ENCODE measurements at places on chromosomes 6 and 20. TPM values are rescaled to one million over a fixed set of nuclear protein-coding genes. Genes with fewer than 3 reads are reported as not detected.

GRCh38 chr6:150881911-150882481 is 16.5 kb downstream of the MTHFD1L start:
- DNase-seq = no peak

The SEMG1 gene
- not detected for total RNA-seq

DNA sequence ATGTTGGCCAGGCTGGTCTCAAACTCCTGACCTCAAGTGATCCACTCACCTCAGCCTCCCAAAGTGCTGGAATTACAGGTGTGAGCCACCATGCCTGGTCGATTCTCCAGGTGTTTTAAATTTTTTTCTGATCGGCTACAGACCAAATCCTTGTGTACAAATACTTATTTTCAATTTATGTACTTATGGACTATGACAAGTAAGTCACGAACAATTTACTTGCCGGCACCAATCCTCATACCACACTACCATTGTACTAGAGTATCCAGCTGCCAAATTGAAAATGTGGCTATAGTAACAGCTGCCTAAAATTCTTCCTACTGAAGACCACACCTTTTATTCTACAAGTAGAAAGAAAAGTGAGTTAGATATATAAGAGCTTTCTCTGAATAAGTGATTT is 26.9 kb downstream of the LIN28B start:
- DNase-seq = no peak

The APOBEC2 gene
- total RNA-seq = not detected

DNA sequence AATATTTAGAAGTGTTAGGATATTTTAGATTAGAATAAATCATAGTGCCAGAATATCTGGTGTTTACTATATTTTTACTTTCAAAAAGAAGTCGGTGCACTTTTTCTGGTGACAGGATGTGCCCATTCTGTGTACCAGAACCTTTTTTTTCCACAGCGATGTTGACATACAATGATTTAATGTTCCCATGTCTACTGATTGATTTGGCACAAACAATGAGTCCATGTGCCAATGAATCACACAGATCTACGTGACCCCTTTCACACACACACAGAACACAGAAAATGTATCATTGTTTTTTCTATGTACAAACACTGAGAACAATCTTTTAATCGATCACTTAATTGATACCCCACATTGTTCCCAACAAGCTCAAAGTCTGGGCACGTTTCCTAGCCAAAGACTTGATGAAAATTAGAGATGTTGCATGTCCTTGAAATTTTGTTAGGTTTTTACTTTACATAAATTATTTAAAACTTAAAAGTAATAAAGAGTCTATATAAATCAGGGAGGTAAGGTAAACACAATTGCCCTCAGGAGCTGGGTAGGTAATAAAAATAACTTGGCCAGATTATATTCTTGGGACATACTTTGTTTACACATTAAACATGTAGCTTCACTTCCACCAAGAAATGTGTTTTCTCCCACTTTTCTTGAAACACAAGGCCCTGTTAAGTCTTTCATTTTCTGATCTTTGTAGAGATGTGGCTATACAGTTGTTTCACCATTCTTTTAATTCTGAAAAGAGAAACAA is 36.4 kb upstream of the SOX4 start:
- no peak for DNase-seq

DNA sequence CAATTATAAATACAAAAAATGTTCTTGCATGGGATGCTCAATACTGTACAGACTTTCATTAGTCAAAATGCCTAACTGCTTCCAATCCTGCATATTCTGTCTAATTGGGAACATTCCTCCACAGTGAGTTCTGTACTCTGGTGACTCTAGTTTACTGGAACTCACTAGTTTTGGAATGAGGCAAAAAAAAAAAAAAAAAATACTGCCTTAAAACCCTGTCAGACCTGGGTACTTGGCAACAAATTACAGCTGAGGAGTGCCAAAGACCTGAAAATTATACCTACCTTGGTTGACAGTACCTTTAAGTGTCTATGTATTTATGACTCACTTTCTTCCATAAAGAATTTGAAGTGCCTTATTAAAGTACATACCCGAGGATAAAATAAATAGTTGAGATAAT is 276.7 kb downstream of the FARS2 start:
- no peak for DNase-seq

- DNase-seq = peak; percentile 52
These were observed 76.4 kb upstream of the RNF24 start for GRCh38 chr20:4091490-4092479.

The SLC24A3 gene
- not detected for total RNA-seq

DNA sequence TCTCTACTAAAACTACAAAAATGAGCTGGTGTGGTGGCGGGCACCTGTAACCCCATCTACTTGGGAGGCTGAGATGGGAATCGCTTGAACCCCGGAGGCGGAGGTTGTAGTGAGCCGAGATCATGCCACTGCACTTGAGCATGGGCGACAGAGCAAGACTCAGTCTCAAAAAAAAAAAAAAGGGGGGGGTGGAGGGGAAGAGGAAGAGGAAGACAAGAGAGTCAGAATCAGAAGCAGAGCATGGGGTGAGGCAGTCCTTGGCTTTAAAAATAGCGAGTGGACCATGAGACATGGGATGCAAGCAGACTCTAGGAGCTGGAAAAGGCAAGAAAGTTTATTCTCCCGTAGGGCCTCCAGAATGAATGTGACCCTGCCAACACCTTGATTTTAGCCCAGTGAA is 3.9 kb upstream of the SLC9A8 start:
- no peak for DNase-seq

The RIPOR2 gene
- total RNA-seq = 123 TPM

DNA sequence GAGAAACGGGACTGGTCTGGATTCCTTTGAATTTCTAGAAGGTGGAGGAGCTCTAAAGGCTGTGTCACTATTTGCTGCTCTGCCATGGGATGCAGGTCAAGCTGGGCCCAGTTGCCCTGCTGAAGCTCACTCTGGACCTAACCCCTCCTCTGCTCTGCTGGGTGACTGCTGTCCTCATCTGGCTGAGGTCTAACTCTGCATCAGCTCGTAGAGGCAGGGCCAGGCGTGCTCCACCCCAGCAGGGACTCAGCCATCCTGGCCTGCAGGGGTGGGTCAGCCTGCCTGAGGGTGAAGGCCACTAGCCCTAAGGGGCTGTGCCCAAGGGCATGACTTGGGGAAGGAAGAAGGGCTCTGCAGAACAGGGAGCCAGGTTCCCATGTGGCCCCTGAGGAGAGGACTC is 852 bp downstream of the CST4 start:
- DNase-seq = no peak

DNA sequence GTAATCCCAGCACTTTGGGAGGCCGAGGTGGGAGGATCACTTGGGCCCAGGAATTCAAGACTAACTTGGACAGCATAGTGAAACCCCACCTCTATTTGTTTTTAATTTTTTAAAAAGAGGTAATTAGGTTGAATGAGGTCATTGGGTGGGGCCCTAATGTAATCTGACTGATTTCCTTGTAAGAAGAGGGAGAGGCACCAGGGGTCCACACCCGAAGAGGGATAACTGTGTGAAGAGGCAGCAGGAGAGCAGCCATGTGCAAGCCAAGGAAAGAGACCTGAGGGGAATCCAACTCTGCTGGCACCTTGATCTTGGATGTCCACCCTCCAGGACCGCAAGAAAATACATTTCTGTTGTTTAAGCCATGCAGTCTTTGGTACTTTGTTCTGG is 63.4 kb downstream of the QRSL1 start:
- DNase-seq = no peak
